Activated effector memory CD4-positive, alpha-beta T cell treated with anti-CD3 and anti-CD28 coated beads, Interleukin-2, amount 50 U/mL, for 16 hours (primary cell): ENCODE measurements at places on chromosomes 11 and 22.

DNA sequence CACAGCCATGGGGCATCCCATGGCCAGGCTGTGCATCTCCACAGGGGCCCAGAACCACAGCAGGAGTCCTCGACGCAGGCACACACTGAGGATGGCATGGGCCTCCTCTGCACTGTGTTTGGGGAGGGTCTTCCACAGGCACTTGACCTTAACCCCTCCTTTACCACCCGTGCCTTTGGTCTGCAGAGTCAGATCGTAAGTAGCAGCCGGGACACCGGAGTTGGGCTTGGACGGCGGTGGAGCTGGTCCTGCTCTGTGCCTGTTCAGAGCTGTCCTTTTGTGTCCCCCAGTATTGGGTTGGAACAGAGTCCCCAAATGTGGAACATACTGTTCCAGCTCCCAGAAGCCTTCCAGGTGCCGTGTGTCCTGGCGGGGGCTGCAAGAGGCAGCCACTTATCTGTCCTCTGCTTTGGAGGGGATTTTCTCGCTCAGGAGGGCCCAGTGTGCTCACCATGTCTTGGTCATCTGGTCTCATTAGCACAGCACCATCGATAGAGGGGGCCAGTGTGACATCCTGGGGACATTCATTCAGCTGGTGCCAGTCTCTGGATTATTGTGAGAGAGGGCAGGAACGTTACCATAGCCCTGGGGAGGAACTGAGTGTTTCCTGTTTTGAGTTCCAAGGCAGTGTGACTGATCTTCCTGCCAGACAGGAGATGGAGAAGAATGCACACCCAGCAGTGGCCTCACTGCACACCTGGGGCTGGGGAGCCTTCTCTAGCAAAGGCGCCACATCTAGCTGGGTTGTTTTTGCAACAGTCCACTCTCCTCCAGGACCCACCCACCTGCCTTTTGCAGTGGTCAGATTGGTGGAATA is 12.4 kb downstream of the CRELD2 start:
- peak; percentile 80 for DNase-seq

DNA sequence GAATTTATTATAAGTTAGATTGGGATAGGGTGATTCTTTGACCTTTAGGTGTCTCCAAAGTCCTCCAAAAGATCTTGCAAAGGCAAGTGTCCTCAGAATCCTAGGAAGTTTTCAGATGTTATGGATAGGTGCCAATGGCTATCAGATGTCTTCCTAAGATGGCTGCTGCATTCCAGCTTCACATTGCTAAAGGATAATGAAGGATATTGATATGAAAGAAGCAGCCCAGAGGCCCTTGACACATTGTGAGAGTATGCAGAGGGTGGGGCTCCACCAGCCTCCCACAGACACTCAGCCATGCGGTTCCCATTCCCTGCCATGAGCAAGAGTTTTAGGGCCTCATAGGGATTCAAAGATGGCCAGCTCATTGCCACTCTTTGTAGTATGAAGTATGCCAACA is 22.3 kb upstream of the GLYATL2 start:
- no peak for DNase-seq

DNA sequence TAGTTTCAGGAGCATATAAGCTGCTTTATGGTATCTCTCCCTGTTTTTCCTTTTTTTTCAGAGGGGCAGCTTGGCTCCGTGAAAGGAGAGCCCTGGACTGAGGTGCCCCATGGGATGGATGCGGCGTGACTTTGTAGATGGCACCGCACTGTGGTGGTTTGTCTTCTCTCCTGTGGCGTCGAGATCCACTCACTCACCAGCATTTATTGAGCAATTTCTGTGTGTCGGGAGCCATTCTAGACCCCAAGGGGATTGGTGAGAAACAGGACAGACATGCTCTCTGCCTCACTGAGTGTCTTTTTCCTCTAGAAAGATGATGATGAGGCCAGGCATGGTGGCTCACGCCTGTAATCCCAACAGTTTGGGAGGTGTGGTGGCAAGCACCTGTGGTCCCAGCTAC is 55.9 kb upstream of the PHF21B start:
- DNase-seq, result no peak

DNA sequence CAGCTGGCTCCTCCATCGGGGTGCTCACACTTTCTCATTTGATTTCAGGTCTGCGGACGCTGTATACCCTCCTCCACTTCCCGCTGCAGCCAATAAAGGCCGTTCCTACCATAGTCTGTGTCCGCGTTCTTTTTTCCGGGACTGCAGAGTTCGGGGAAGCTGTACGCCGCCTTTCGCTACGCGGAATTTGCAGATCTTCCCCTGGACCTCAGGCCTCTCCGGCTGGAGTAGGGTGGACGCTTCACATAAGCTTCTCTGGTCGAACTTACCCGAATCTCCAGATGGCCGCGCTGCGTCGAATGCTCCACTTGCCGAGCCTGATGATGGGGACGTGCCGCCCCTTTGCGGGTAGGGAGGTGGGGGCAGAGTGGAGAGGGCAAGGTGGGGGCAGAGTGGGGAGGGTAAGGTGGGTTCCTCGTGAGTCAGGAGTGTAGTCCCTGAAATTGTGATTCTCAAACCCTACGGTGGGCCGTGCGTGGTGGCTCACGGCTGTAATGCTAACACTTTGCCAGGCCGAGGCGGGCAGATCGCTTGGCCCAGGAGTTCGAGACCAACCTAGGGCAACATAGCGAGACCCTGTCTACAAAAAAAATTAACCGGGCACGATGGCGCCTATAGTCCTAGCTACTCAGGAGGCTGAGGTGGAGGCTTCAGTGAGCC is 617 bp downstream of the CSKMT start:
- DNase-seq, result peak; percentile 86

- no peak for DNase-seq
These were observed 25.0 kb upstream of the SYN3 start for GRCh38 chr22:33083212-33083611.

- no peak for DNase-seq
These were observed 75.5 kb downstream of the PRR5L start for GRCh38 chr11:36371590-36371989.

GRCh38 chr11:15638386-15638787 is 523.7 kb downstream of the INSC start:
- DNase-seq, result no peak

GRCh38 chr11:132137981-132138313 is 767.5 kb downstream of the NTM start:
- no peak for DNase-seq

DNA sequence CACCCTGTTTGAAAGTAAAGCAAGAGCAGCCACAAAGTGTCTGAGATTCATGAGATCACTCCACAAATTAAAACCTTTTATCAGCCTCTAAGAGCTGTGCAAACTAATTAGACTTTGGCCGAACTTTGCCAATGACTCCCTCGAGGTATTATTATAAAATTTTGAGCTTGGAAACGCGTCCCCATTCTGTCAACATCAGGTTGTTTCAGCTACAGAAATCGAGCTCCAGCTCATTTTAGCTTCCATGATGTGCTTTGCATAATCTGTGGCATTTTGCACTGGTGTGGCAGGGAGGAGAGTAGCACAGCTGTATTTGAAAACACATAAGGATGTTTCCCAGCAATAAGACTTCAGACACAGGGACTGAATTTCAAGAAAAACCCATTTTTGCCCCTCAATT is 872.2 kb downstream of the NTM start:
- DNase-seq, result no peak

- DNase-seq, result no peak
These were observed 500.6 kb downstream of the ETS1 start for GRCh38 chr11:128086794-128087193.

- no peak for DNase-seq
These were observed 7.1 kb downstream of the DDB1 start for GRCh38 chr11:61325649-61326414.

DNA sequence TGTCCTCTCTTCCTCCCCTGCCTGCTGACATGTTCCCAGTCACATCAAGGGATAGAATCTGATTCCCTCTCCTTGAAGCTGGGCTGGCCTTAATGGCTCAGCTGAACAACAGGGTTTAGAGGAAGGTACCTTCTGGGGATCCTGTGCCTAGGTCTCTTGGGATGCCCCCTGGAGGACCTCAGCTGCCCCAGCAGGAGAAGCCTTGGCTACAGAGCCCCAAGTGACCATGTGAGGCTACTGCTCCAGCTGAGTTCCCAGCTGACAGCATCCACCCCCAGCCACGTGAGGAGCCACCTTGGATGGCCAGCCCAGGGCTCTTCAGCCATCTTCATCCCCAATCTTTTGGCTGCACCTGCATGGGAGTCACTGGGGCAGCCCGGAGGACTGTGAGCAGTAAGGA is 1499.3 kb downstream of the TBC1D22A start:
- DNase-seq, result peak; percentile 37

- DNase-seq, result peak; percentile 57
These were observed 88.9 kb downstream of the KCNQ1 start for GRCh38 chr11:2533587-2534133.

DNA sequence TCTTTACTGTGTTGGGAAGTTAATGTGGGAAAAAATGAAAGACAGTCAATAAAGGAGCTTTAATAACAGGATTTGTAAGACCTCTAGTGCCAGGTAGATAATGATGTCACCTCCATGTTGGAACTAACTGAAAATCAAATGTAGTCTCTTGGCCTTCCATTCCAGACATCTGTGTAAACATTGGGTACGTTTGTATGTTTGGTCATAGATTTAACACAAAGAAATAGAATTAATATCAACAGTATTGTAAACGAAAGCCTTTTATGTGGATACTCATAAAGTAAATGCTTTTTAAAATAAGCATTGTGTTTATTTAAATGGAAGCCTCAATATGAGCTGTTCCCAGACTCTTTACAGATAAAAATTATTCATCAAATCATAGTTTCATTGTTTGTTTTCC is 605.7 kb downstream of the METTL15 start:
- DNase-seq, result no peak

DNA sequence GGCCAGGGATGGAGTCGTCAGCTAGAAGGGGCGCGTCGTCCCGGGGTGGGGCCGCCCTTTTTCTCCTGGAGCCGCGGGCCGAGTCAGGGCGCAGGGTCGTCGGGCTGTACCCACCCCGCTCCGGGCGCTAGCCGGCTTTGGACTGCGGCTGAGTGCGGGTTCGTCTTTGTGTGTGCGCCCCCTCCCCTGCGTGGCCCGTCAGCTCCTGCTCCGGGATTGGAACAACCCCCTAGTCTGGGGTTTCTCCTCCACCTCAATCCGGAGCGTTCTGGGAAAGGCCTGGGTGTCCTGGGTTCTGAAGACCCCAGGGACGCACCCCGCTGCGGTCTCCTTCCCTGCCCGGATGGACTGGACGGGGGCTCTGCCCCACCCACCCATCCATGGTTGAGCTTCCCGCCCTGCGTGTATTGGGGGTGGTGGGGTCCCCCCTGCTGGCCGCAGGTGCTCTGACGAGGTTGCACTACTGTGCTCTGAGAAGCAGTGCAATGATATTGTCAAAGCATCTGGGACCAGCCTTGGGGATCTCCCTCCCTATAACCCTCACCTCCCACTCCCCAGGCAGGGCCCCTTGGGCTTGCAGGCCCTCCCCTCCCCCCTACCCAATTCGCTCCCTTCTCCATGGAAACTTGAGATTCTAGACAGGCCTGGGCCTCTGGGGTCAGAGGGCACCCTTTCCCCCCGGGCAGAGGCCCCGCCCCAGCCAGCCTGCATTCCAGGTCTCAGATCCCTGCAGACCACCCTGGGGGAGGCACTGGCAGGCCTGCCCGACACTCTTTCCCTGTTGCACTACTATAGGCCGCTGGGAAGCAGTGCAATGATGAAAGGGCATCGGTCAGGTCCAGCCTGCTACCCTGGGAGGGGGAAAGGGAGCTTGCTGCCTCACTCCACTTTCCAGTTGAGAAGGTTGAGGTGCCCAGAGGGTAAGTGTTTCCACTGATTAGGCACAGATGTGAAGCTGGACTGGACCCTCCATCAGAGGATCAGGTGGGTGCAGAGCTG is 10.7 kb downstream of the SDF2L1 start:
- peak; percentile 61 for DNase-seq
